ENCODE measurements at places on chromosomes 11 and 22.

GRCh38 chr11:20046416-20046815 is 113.9 kb downstream of the DBX1 start:
- DNase-seq: no peak

- no peak for DNase-seq
These were observed 67.8 kb upstream of the LIN7C start for GRCh38 chr11:27574342-27574741.

DNA sequence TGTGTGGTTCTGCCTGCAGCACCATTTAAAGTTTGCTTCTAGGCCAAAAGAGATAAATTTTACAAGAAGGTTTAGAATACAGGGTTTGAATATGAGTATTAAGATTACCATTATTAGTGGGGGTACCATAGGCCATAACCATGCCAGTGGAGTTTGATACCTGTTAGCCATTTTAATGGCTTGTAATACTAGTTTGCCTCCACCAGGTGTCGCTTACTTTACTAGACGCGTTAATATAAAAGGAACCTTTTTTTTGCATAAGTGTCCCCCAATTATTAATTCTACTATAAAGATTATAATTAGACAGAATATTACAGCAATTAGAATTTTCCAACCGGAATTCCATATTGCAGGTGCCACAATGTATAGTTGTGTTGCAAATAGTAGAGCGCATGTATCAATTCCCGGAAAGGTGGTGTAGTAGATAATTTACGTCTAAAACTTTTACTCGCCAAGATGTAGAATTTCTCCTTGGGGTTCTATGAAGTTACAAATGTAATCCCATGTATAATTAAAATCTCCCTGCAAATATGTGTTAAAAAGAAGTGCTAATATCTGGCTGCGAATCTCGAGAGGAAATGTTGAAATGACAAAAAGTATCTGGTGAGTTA is 16.1 kb downstream of the MS4A6E start:
- DNase-seq: no peak

- no peak for DNase-seq
These were observed 46.2 kb downstream of the FAM83F start for GRCh38 chr22:40040927-40041326.

DNA sequence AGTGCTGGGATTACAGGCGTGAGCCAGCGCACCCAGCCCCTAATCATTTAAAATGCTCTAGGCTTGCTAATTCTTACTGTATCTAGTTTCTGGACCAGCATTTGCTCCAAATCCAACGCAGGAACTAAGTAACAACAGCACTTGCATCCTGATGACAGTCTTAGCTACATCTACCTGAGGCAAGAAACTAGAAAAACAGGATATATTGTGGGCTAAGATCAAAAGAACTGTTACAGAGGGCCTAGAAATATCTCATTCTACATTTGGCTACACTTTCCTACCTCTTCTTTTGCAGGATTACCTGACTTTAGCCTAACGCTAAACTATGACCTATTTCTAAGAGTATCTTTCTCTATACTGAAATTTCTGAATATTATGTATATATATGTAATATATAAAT is 7.8 kb downstream of the DCDC1 start:
- no peak for DNase-seq

- no peak for DNase-seq
These were observed 26.9 kb upstream of the GRAMD4 start for GRCh38 chr22:46593211-46593681.

DNA sequence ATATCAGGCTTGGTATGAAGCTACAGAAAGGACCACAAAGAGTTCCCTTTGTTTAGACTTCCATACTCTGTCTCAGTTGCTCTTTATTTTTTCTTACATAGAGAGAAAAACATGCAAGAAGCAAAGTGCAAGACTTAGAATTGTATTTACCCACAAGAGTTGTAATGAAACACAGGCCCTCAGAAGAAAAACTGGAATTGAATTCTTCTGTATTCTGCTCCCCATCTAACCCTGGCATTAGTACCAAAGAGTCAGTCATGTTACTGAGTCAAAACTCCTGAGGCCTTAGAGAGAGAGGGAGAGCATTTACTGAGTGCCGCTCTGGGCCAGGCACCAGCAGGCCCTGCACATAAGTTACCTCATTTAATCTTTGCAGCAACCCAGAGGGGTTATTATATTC is 43.9 kb upstream of the DLAT start:
- no peak for DNase-seq

GRCh38 chr11:58222721-58223120 is 6.0 kb downstream of the OR10Q1 start:
- no peak for DNase-seq

DNA sequence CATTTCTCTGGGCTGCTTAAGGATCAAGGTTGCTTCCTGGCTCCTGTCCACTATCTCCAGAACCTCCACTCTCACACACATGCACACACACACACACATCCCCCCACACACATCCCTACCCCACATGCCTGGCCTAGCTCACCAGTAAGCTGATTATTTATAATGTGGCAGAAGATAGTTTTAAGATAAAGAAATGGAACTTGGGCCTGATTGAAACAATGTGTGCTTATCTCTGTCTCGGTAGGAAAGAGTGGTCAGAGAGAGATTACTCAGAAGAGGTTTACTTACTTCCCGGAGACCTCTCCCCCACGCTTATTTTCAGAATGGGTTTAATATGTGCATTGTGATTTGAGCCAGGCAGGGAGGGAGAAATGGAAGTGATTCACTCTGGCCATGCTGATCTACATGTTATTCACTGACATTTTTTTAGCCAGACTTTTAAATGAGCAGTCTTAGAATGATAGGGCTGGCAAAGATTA is 422.4 kb downstream of the TENM4 start:
- no peak for DNase-seq

DNA sequence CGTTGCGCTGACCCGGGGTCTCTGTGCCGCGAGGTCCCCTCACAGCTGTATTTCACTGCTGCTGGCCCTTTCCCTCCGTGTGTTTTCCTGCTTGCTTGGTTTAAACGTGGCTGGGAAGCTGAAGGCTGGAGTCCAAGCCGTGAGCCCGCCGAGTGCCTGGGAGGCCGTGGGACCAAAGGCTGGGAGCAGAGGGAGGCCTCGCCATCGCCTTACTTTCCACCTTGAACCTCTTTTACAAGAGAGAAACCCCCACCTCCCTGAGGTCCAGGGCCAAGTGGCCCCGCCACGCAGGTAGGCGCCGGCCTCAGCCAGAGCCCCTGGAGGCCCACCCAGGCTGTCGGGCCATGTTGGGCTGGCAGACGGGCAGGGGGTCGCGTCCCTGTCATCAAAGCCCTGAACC is 411.6 kb downstream of the TBC1D22A start:
- no peak for DNase-seq

DNA sequence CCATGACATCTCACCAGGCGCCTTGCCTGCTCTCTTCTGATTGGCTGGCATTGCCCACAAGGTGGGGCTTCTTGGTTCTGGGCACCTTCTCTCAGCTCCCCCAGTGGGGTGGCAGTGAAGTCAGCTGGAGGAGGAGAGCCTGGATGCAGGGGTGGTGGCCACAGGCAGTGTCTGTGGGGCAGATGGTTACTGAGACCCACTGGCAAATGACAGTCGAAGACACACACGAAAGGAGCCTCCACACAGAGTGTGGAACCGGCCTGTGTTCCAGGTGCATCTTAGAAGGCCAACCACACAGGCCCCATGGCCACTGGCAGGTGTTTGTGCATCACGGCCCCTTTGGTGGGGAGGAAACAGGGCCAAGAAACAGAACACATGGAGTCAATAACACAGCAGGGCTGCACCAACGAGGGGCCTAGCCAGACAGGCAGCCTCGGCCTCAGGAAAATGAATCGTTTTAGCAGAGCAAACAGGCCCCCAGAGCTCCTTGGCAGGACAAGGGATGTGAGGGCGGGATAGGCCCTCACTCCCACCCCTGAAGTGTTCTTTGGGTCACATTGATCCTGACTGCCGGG is 683.4 kb downstream of the TBC1D22A start:
- no peak for DNase-seq

DNA sequence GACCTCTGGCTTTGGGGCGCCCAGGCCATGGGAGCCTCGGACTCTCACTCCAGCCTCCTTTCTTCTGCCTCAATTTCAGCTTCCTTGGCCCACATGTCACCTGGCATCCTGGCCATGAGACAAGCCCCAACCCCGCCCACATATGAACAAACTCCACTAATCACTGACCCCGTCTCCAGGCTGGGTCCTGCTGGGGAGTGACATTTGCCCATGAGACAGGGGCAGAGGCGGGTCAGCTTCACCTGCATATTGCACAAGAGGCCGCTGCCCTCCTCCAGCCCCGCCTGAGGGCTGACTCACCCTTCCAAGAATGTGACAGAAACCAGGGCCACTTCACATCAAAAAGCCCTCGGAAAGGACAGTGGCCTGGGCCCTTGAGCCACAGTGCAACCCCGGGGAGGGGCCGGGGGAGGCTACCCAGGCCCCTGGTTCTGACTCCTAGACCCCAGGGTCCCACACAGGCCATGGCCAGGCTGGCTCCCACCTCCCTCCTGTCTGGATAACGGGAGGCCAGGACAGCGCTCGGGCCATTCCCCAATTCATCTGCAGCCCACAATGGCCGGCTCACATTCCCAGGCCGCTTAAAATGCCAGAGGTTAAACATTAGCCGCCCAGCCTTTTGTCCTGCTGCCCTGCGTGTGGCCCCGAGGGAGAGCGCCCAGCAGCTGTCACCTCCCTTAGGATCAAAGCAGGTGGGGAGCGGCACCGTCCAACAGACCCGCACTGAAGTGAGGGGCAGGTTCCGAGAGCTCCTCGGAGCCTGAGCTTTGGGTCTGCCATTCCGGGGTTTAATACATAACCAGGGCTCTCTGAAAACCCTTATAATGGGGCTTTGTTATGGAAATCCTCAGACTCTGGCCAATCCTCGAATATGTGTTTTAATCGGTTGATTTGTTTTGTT is 42.3 kb downstream of the TRMU start:
- DNase-seq: no peak

DNA sequence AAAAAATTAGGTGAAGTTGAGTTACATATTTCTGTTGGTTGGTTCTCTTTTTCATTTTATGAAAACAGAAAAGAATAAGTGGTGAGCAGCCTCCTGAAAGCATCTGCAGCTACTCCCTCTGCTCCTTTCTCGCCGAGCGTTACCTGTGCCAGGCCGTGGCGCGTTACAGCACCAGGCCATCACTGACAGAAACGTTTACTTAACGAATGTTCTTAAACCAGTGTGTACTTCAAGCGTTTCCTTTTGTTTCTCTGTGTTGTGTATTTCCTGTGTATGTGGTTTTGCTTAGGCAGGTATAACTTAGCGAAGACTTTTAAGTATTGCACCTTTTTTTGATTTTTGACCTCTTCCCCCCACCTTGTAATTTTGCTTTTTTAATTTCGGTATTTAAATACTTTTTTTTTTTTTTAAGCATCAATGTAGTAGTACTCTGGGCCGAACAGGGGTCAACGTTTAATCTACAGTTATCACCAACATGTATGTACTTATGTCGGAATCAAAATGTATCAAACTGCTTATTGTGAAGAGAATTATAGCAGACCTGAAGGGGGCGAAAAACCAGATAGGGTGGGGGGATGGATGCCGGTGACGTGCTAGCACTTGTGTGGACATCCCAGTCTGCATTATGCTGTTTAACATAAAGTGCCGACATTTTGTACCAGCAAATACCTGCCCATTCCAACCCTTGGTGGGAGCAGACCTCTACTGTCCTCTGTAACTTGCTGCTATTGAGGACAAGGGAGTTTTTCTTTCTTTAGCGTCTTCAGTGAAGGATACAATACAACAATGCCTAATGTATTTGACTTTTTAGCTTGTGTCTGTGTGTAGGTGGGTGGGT is 21.6 kb upstream of the ADSL start:
- DNase-seq: no peak

- DNase-seq: no peak
These were observed 25.2 kb downstream of the FAM76B start for GRCh38 chr11:95764267-95764898.

GRCh38 chr22:28429711-28430110 is 249.9 kb downstream of the TTC28 start:
- DNase-seq: no peak

DNA sequence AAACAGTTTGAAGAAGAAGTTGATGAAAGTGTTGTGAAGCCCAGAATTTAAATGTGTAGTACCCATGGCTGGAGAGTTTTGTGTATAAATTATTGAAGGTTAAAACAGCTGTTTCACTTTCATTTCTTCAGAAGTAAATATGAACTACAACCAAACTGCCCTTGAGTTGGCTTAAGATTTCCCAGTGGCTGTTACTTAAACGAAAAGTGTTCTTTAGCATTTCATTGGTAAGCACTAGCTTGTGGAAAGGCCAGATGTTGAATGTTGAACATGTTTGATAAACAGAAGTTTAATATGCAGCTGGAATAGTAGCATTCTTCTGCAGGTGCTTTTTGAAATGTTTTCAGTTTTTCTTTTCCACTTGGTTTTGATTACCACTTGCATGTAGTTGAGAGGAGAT is 83.2 kb upstream of the TNRC6B start:
- no peak for DNase-seq

DNA sequence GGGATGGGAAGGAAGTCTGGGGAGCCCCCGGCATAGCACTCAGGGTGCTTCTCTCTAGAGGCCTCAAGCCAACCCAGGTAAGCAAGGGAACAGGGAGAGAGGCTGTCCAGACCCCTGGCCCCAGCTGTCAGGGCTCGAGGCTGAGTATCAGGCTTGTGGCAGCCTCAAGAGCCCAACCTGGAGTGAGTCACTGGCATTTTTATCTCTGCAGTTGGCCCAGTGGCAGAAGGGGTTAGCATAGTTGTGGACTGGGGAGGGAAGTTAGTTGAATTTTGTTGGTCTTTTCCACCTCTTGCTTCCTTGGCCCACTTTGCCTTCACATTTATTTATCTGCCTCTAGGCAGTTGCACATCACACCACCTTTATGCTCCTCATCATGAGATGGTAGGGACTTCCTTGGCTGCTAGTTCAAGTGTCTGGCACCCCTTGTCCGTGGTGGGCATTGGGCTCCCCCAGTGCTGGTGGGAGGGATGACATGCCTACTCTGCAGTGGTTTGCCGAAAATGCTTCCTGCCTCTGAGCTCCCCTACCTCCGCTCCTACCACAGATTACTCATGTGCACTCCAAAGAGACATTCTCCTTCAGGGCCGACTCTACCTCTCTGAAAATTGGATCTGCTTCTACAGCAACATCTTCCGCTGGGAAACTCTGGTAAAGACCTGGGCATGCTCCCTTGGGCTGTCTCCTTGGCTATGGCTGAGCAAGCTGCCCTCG is 60.1 kb downstream of the SCN3B start:
- no peak for DNase-seq

GRCh38 chr11:61164606-61165424 is 3.6 kb upstream of the VPS37C start:
- no peak for DNase-seq

All from activated naive CD4-positive, alpha-beta T cell (primary cell).